Activated CD4-positive, CD25-positive, alpha-beta regulatory T cell treated with anti-CD3 and anti-CD28 coated beads, Interleukin-2, amount 50 U/mL, for 16 hours (primary cell): ENCODE measurements at places on chromosomes 1 and 21.

- no peak for DNase-seq
Observed at GRCh38 chr1:47918257-47918867, 78.8 kb downstream of the TRABD2B start.

GRCh38 chr1:154614901-154615300 is 6.9 kb upstream of the ADAR start:
- no peak for DNase-seq

GRCh38 chr1:79448426-79448825 is 441.9 kb upstream of the ADGRL4 start:
- DNase-seq = no peak

- DNase-seq = no peak
Observed at GRCh38 chr1:184956999-184957700, 17.2 kb downstream of the NIBAN1 start.

DNA sequence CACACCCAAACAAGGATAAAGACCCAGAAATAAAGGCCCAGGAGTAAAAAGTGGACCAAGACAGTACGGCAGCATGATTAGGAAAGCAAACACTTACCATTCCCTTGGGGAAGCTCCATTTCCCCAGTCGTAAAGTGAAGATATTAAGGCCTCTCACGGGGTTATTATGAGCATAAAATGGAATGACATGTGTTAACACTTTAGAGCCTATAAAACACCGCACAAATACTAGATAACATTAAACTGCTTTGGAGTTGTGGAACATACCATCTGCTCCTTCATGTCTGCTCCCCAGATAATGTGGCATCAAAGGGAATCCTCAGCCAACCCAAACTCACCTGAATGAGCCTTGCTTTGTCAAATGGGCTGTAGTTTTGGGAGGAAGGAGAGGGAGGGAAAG is 8.9 kb upstream of the ITLN2 start:
- DNase-seq = no peak

GRCh38 chr21:45295576-45296365 is 8.1 kb upstream of the POFUT2 start:
- no peak for DNase-seq

DNA sequence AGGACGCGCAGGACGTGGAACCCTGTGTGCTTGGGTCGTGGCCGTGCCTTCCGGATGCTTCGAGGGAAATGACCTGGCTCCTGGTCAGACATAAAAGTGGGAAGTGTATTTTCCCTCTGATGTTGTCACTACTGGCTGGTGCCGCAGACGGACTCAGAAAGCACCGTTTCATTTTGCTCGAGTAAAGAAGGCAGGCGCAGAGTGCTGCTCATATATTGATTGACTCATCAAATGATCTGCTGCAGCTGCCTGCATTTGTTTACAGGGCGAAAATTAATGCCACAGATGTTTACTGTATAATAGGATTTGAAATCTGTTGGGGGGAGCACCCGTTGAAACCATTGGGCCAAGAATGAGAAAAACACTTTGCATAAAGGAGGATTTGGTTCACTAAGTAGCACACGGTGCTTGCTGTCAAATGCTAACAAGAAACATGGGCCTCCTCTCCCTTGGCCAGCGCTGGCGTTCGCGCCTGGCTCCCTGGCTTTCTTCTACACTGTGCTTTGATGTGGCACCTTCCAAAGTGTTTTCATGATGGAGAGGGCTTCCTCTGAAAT is 365.5 kb downstream of the CAMTA1 start:
- no peak for DNase-seq

GRCh38 chr21:37136744-37137143 is 63.7 kb downstream of the TTC3 start:
- no peak for DNase-seq

- no peak for DNase-seq
Observed at GRCh38 chr1:172357753-172358385, 62.6 kb upstream of the C1orf105 start.

- DNase-seq = no peak
Observed at GRCh38 chr1:163570071-163570470, 248.3 kb downstream of the NUF2 start.

DNA sequence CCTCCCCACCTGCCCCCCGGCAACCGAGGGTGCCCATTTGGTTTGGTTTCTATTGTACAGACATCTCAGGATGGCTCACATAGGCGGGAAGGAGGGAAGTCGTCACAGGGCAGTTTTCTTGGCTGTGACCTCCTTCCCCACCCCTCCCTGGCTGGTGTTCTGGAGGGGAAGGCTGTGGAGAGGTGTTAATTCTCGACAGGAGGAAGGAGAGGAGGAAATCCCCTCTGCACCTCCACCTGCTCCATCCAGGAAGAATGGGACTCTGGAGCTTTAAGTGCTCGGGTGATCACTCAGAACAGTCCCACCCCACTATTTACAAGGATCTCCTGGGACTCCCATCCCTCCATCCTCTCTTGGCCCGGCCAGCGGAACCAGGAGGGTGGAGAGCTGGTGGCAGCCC is 7.6 kb downstream of the MEX3A start:
- DNase-seq = no peak

DNA sequence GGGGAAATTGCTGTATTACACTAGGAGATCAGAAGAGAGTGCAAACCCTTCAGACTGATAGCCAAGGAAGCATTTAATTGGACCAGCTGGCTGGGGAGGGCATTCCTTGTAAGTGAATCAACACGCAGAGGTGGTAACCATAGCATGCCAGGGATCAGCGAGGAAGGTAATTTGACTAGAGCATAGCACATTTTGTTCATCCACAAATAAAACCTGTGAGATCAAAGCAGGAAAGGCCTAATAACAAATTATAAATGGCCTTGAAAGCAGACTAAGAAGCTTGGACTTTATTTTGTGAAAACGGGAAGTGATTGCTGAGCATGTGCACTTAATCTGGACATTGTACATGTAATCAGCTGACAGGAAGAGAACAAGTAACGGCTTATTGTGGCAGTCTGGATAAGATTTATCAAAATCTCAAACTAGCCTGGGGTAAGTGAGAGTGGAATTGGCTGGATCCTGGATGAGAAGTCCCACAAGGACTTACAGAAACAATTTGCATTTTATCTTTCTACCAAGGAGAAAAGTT is 11.7 kb upstream of the CD55 start:
- DNase-seq = no peak

GRCh38 chr1:25616095-25616986 is at the start of gene MAN1C1:
TSS of gene MAN1C1 (plus strand) at chr1:25616791. CDS start at chr1:25617798, 1,007 bp downstream.
- DNase-seq = peak; percentile 47

DNA sequence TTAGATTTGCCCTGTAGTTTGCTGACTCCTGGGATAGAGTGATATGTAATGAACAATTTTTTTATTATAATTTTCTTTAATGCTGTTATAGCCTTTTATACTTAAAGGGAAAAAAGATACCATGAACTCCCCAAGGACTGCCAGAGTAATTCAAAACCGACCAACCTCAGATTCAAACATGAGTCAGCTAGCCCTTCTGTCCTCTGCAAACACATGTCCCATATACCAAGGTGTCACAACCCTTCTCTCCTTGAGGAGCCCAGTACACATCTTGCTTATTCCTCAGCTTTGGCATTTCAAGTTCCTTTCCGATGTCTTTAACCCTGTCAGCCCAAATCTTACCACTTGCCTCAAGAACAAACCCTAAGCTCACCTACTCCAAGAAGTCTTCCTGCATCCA is 184.9 kb downstream of the KCNH1 start:
- no peak for DNase-seq

DNA sequence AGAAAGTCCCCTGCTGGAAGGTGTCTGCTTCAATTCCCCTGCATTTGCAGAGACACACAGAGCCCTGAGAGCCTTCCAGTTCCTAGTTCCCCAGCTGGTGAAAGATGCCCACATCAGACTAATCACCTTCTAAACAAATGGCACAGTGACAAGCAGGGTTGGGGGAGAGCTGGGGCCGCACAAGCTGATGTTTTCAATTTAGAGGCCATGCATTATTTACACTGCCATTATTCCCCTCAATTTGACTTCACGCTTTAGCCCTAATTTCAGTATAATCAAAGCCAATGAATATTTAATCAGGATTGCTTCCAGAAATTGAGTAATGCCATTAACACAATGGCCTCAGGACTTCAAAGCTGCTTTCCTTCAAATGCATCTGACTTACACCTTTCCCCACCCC is 81.5 kb downstream of the BEND5 start:
- no peak for DNase-seq

- DNase-seq = no peak
Observed at GRCh38 chr1:112461200-112461871, 47.4 kb upstream of the WNT2B start.

GRCh38 chr1:15826810-15827507 is 19.5 kb upstream of the UQCRHL start:
- DNase-seq = no peak

GRCh38 chr1:50080904-50081586 is 27.7 kb upstream of the ELAVL4 start:
- no peak for DNase-seq

DNA sequence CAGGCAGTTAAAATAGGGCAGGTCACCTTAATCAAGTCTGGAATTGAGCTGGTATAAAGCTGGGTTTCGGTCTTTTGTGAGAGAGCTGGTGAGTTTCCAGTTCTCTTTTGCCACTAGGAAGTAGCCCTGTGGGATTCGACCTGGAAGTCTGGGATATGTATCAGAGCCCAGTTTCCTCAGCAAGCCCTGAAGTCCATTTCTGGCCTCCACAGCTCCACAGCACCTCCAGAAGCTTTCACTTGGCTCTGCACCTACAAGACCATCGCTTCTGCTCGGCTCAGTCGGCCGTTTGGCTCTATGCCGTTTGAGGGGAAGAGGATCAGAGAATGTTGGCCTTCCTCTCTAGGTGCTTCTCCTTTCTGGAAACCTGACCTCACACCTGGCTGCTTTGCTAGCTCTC is 148.0 kb downstream of the GALNT2 start:
- no peak for DNase-seq

GRCh38 chr1:224201853-224202252 is 18.8 kb downstream of the DEGS1 start:
- DNase-seq = no peak
